ENCODE measurements at places on chromosomes 2 and 18.

DNA sequence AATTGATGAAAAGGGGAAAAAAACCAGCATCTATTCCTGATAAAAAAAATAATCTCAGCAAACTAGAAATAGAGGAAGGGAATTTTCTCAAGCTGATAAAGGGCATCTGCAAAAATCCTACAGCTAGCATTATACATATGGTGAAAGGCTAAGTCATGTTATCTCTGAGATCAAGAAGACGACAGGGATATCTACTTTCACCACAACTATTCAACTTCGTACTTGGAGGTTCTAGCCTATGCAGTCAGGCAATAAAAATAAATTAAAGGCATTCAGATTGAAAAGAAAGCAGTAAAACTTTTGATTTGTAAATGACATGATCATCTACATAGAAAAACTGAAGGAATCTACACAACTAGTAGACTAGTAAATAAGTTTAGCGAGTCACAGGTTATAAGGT lies 58.2 kb downstream of the CAB39 start:
- DNase-seq: no peak

DNA sequence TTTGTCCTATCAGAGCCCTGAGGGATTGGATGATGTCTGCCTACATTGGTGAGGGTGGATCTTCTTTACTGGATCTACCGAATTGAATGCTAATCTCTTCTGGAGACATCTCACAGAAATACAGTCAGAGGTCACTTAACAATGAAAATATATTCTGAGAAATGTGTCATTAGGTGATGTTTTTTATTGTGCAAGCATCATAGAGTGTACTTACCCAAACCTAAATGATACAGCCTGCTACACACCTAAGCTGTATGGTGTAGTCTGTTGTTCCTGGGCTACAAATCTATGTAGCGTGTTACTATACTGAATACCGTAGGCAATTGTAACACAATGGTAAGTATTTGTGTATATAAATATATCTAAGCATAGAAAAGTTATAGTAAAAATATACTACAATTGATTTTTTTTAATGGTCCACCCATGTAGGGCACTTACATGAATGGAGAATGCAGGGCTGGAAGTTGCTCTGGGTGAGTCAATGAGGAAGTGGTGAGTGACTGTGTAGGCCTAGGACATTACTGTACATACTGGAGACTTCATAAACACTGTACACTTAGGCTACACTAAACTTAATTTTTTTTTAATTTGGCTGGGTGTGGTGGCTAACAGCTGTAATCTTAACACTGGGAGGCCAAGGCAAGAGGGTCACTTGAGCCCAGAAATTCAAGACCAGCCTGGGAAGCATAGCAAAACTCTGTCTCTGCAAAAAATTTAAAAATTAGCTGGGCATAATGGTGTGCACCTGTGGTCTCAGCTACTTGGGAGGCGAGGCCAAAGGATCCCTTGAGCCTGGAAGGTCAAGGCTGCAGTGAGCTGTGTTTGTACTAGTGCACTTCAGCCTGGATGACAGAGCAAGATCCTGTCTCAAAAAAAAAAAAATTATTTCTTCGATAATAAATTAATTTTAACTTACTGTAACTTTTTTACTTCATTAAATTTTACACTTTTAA lies 226.3 kb upstream of the UBE2E3 start:
- no peak for DNase-seq

DNA sequence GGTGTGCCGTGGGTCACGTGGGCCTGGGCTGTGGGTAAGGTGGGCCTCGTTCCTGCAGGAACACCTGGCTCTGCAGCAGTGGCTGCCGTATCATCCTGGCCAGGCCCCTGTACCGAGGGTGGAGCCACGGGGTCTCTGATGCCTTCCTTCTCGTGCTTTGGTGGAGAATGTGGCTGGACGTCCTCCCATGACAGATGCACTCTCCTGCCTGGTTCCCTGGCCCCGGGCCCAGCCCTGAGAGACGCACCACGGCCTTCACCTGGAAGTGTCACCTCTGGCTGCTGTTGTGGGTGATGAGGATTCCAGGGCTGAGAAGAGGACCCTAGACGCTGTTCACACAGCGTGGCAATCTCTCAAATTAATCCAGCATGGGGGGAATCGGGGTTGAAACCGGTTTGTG lies 49.5 kb downstream of the NFATC1 start:
- no peak for DNase-seq

- DNase-seq: no peak
Observed at GRCh38 chr18:55234366-55235093, 275.3 kb upstream of the CCDC68 start.

GRCh38 chr18:33573193-33573592 lies 4.8 kb upstream of the ASXL3 start:
- DNase-seq: no peak

DNA sequence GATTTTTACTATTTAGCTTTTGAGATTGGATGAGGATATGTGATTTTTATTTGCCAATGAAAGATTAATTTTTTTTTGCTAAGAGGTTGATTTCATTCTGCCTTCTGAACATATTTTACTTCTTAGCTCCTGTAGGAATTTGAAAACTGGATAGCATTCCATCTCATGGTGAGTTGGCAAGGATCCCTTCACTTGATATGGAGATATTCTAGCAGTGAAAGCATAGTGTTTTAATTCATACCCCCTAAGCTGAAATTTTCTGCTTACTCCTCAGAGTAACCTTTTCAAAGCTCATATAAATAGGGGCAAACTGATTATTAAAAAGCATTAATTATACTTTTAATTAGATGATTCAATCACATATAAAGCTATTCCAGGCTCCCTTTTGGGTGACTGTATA lies 61.0 kb upstream of the KCNJ3 start:
- DNase-seq: no peak

- DNase-seq: no peak
Observed at GRCh38 chr2:237733677-237734300, 64.8 kb upstream of the RBM44 start.

DNA sequence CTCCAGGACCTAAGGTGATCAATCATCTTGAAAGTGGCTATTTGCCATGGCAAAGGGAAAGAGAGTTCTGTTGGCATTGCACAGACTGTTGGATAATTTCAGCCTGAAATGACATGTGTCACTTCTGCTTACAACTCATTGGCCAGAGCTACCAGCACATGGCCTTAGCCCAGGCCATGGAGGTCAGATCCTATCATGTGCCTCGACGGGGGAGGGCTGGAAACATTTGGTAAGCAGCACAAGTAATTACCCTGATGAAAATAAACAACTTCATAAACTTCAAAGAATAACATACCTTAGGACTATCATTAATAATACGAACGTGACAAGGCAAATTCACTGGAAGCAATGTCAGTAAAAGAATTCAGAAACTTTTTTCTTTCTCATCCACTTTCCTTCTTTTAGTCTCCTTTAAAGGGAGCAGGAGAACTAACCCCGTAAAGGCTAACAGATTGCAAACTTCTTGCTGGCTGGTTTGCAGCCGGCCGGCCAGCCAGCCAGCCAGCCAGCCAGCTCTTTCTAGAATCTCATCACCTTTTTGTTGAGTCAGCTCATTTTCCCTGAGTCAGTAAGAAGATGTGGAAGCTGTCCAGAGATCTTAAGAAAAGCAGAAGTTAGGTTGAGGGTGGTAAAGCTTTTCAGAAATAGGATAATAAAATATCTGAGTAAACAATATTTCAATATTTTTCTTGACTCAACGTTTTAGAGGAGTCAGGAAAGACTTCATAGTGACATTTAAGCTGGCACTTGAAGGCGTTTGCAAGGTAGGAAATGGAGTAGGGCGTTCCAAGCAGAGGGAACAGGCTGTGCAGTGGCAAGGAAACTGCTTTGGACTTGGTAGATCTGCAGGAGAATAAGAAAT lies 31.9 kb downstream of the CNRIP1 start:
- no peak for DNase-seq

DNA sequence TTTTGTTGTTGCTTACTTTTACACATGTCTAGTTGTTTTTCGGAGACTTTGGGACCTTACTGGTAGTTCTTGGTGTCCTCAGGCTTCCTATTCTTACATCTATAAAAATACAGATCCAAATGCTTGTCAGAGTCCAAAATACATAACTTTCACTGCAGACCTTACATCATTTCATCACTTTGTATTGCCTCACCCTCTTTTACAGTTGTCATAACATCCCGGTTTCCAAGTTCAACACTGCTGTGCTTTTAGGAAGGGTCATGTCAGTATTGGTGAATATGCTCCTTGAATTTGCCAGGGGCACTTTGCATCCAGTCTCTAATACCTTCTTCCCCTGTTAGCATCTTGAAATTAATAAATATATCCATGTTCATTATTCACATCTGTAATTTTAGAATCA lies 518.2 kb upstream of the RAB12 start:
- no peak for DNase-seq

DNA sequence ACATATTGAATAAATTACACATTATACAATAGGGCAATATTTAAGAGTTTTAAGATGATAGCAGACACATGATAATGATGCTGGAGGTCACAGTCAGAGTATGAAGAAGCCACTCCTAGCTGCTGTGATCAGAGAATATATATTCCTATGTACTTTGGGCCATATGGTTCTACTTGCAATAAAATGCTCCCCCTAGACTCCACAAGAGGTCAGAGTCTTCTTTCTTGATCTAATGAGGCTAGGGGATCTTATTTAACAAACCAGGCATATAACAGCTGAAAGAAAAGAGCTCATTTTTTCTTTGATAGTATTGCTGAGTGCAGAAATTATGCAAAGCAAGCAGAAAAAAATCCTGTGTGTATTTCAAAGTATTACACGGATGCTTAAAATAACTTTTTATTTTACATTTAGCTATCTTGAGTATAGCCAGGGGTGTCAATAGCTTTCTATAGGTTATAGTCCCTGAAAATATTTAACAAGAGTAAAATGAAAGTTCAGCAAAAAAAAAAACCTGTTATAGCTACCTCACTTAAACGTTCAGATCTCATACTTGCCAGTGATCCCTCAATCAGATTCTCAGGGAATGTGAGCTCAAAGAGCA lies 748.7 kb upstream of the CHAC2 start:
- DNase-seq: no peak

- DNase-seq: no peak
Observed at GRCh38 chr18:73409242-73409641, 541.5 kb upstream of the NETO1 start.

GRCh38 chr2:126900646-126901319 lies 2.1 kb downstream of the TEX51 start:
- no peak for DNase-seq

GRCh38 chr18:25704071-25704470 lies 352.1 kb upstream of the ZNF521 start:
- DNase-seq: no peak

- no peak for DNase-seq
Observed at GRCh38 chr2:160820691-160821090, 327.1 kb upstream of the RBMS1 start.

- no peak for DNase-seq
Observed at GRCh38 chr2:213995400-213996105, 415.3 kb upstream of the VWC2L start.

- DNase-seq: no peak
Observed at GRCh38 chr2:62175728-62176127, 20.2 kb upstream of the B3GNT2 start.

DNA sequence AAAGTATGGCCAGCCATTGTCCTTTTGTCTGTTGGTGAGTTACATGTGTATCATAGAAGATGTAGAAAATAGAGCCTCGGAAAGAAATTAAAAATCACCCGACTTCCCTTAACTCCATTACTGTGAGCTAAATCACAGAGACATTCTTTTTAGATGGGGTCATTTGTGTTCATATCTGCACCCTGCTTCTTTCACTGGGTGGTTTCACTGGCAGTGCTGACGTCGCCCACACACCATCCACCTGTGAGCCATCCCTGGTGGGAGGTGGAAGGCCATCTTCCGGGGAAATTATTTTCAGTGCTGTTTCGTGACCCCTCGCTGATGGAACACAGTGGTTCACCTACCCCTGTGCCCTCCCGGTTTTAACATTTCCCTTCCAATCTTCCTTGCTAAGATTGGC lies 21.2 kb downstream of the SH3BP4 start:
- no peak for DNase-seq

- no peak for DNase-seq
Observed at GRCh38 chr2:102064679-102065674, 73.2 kb downstream of the IL1R2 start.

GRCh38 chr2:238327751-238328150 lies 7.4 kb downstream of the TRAF3IP1 start:
- DNase-seq: no peak

GRCh38 chr18:67379981-67380380 lies 136.5 kb downstream of the DSEL start:
- no peak for DNase-seq

GRCh38 chr18:66280470-66280869 lies 323.4 kb downstream of the CDH19 start:
- DNase-seq: no peak

- DNase-seq: no peak
Observed at GRCh38 chr2:147855977-147856376, 11.1 kb downstream of the ACVR2A start.

DNA sequence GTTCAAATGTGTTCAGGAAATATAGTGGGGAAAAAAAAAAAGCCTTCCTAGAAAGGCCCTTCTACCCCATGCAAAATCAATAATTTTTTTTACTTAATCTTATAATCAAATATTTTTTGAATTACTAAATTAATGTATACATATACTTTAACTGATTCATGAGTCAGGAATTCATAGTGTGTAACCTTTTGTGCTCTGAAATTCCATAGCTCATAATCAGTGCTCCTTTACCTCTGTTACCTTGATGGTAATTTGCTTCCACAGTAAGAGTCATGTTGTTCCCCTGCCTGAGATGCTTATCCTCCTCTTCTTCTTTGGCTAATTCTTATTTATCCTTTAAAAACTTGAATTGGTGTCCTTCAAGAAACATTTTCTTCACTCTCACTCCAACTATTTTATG lies 414.2 kb downstream of the THSD7B start:
- DNase-seq: no peak

- no peak for DNase-seq
Observed at GRCh38 chr2:97355887-97356286, 233.8 kb downstream of the ANKRD36B start.

DNA sequence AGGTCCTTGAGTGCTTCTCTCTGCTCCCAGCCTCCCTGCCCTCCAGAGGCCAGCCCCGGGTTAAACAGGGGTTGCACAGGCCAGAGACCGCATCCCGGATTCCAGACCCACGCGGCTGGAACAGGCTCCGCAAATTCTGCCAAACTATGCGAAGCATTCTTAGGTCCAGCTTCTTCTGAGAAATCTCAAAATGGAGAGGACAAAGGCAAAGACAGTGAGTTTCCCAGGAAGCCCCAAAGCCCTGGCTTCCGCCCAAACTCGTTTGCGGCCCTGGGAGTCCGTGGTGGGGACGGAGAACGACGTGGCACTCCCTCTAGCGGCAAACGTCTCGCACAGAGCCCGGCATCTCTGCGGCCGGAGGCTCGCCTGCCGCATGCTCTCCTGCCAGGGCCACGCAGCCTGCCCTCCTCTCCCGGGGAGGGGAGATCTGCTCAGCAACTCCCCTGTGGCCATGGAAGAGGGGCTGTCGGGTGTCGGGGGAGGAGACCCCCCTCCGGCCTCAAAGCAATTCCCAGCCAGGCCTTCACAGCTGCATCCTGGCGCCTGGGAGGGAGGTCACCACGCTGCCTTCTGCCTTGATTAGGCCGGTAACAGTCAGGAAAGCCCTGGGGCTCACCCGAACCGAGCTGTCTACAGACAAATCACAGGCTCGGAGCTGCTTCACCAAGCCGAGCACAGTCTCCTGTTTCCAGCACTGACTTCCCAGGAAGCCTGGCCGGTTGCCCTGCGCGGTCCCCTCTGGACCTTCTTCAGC lies 33.4 kb upstream of the KLHL29 start:
- peak; percentile 38 for DNase-seq
